WTC11 (cell line): ENCODE measurements at places on chromosomes 3 and 15.

DNA sequence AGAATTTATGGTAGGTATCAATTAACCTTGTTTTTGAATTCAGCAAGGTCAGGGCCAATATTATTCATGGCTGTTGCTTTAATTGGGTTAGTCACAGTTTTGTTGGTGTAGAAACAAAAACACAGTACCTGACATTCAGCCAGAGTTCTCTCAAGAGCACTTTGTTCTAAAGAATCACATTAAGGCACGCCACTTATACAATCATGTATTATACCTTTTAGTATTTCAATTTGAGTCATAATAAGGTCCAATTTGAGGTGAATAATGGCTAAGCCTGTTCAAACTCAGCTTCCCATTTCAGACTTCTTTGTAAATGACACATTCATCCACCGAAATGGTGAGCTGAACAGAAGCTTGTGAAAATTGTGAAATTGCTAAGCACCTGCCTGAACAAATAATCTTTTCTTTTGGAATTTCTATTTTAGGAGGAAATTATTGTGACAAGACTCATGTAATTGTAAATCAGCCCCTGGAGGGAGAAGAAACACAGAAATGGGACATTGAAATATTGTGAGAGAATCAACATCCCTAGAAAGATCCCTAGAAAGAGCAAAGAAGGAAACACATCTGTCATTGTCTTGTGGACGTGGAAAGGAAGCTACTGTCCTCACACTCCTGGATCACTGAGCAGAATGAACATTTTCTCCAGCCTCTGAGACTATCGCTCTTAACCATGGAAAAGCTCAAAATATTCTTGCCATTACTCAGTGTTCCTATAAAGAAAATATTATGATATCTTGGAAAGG is 29.3 kb downstream of the RIOX2 start:
- DNase-seq: no peak

GRCh38 chr3:105406268-105406667 is 39.6 kb downstream of the ALCAM start:
- DNase-seq: no peak

GRCh38 chr3:180188512-180189309 is 152.0 kb upstream of the PEX5L start:
- no peak for DNase-seq

- DNase-seq: no peak
Observed at GRCh38 chr3:42732829-42733459, 30.3 kb upstream of the HHATL start.

DNA sequence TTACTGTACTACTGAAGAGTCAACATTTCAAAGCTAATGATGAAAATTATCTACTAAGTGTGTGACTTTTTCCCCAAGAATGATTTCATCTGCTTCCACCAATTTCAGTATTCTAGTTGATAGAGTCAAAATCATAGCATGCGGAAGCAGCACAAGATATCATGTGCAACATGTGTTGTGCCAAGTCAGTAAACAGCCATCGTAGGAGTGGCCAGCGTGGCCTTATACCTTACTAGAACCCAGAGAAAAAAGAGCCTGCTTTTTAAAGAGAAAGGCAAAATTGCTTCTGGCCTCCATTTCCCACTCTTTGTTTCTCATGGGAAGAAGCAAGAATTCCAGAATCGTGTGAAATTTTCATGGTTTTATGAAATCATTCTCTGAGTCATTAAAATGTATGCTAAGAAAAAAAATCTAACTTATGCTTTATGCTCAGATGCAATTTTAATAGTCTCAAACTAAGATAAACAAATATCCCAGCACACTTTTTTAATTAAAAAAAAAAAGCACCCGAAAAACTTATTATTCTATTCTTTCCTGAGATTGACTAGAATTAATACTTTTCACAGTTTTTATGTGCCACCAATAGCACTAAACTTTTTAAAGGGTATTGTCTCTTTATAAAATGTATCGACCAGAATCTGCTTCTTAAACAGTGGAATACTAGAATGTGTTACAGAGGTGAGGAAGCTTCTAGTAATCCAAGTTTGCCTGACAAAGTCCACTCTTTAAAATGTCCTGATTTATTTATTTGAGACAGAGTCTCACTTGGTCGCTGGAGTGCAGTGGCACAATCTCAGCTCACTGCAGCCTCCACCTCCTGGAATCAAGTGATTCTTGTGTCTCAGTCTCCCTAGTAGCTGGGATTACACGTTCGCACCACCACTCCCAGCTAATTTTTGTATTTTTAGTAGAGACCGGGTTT is 87.3 kb downstream of the MBNL1 start:
- DNase-seq: no peak

DNA sequence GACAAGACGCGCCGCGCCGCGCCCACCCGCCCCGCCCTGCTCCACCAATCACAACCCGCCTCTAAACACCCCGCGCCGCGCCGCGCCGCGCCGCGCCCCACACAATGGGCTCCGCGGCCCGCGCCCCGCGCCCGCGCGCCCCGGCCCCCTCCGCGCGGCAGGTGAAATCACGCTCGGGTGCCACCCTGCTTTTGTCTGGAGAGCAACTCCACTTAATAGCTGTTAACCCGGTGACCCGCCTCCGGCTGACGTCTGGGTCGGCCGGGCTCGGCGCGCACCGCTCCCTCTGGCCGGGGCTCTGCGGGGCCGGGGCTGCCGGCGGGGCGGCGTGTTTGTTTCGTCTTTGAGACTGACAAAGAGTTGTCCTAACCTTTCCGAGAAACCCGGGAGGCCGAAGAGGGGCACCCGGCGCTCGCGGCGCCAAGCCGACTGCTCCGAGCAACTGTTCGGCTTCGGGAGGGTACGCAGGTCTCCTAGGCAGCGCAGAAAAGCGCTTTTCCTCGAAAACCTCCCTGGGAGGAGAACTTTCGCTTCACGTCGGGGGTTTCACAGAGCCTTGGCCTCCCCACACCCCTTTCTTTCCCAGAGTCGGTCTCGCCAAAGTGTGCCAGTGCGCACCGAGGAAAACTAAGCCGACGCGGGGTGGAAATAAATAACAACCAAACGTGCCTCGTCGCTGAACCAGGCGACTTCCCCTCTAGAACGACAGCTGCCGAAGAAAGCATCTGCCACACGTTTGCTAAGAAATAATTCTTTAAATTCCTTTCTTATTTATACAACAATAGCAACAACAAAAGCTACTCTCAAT is 518.4 kb downstream of the FOXP1 start:
- peak; percentile 73 for DNase-seq

DNA sequence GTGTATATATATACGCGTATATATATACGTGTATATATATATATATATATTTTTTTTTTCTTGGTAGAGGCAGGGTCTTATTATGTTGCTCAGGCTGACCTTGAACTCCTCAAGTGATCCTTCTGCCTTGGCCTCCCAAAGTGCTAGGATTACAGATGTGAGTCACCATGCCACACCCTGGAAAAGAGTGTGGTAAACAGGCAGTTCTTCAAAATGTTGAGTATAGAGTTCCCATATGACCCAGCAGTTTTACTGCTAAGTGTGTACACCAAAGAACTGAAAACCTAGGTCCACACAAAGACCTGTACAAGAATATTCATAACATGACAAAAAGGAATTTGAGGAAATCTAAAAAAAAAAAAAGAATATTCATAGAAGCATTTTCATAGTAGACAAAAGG is 71.8 kb upstream of the GCNT3 start:
- no peak for DNase-seq

- no peak for DNase-seq
Observed at GRCh38 chr3:37030588-37030987, 37.3 kb downstream of the MLH1 start.

- no peak for DNase-seq
Observed at GRCh38 chr3:49421890-49422378, 339 bp downstream of the AMT start.

- no peak for DNase-seq
Observed at GRCh38 chr3:40079847-40080240, 229.7 kb upstream of the EIF1B start.

DNA sequence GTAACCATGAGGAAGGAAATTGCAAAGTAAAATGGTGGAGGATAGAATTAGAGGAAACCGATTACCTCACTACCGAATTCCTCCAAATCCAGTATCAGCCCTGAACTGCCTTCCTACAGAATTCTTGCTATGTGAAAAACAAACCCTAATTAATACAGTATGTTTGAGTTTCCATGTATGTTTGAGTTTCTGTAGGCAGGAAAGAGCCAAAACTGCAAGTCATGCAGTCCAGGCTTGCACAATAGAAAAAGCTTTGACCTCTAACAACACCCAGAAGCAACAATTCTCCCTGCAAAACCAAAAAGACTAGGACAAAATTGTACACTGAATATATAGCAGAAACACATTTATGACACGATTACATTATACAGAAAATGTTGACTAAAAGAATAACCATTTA is 614.8 kb downstream of the DIPK2A start:
- DNase-seq: no peak

DNA sequence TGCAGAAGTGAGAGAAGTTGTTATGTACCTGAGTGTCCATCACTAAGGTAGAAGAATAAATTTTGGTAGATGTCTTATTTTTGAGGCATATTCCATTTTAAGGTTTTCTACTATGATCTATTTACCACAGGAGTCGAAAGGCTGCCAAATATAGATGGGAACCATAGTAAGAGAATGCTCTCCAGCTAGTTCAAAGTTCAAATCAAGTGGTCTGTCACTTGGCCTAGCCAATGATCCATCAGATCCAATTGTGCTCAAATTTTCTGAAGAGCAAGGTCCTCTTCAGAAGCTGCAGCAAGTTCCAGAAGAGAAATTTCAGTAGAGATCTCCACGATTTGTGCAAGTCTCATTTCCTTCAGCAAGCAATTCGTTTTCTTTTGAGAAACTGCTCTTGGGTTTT is 10.9 kb downstream of the PROS1 start:
- no peak for DNase-seq

DNA sequence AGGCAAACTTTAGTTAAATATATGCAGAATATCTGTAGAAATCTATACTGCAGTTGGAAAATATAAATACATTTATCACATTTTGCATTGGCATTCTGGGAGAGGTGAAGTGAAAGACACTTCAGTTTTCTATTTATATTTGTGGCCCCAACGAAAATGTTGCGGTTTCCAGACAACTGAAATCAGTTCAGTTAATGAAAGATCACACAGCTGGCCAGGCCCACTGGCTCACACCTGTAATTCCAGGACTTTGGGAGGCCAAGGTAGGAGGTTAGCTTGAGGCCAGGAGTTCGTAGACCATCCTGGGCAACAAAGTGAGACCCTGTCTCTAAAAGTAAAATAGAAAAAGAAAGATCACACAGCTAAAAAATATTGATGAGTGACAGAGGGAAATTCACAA is 11.9 kb upstream of the CLASP2 start:
- no peak for DNase-seq

DNA sequence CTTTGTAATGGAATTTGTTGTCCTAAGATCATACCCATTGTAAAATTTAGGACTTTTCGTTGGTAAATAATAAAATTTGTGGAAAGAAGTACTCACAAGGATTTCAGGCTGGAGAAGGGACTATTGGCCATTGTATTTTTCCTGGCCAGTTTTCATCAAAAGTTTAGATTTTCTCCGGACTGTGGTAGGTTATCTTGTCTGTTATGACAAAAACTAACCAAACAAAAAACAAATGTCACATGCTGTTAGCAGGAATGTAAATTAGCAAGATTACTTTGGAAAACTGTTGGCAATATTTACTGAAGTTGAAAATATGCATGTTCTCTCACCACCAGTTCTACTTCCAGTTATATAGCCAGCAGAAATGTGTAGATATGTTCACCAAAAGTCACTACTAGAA is 27.8 kb downstream of the PDE8A start:
- no peak for DNase-seq

DNA sequence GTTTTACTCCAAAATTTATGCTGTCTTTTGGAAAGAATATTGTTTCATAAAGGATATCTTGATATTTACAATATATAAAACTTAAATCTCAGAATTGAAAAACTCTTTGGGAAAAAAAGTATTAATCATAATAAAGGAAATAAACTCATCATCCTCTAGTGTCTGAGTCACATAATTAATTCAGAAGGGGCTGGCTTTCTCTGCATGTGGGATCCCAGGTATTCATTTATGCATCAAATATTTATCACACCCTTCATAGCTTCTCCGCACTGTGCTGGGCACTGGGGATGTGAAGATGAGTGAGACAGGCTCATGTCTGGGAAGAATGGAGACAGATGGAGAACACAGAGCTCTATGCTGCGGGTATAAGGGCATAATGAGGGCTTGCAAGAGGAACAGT is 65.6 kb downstream of the CCNL1 start:
- no peak for DNase-seq

- no peak for DNase-seq
Observed at GRCh38 chr3:170476291-170476690, 57.6 kb downstream of the CLDN11 start.

DNA sequence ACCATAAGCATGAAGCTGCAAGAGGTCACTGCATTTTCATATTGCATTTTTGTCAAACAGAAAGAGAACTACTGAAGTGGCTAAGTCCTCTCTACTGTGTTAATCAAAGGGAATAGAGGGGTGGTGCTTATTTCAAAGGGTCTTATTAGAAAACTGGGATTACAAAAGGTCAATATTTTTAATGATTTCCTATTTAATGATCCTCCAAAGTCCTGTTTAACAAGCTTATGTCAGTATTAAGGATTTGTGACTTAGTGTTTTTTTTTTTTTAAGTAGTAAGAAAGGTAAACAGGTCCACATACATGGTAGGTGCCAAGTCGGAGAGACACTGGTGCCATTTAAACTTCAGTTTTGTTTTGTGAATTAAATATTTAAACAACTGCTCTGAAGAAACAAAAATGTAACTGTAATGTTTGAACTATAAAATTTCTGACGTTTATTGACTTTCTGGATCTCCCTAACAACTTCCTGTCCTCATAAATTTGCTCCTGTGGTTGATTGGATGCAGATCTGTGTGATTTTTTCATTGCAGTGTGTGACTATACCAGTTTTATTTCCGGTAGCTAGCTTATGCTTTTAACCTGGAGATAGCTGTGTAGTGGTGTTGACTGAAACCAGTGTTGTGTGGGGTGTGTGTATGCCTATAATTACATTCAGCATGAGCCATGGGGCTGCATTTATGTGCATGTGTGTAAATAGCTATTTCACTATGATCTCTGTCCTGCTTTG is 8.6 kb upstream of the CACNA1D start:
- DNase-seq: no peak

DNA sequence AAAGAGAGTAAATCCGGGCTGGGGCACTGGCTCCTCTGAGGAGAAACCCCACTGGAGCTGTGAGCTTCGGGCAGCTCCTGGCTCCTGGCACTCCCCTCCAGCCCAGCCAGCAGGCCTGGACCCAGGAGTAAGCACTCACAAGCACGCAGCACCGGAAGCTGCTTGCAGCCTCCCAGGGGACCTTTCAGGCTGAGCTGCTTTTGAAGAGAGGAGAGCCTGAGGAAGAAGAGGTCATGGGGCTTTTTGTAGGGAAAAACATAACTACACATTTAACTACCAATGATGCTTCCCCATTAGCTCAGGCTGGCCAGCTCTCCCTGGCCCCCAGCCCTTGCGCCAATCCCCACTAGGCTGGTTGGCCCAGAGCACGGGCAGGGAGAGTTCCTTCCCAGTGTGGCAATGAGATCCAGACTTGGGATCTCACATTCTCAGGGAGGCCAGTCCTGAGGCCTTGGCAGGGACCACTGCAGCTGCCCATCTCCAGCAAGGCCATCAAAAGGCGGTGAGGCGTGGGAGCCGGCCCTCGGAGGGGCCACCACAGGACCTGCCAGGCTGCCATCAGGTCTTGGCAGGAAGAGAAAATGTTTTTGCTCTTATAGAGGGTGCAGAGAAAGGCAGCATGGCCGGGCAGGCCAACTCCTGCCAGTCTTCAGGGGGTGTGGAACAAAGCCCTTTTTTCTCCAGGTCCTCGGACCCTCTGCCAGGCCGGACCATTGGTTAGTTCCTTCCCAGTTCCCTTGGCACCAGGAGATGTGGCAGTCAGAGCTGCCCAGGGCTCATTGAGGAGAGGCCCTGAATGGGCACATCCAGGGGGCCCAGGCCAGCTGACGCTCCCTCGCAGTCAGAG is 41.5 kb upstream of the MFGE8 start:
- no peak for DNase-seq

- DNase-seq: no peak
Observed at GRCh38 chr15:101035611-101036010, 116.5 kb downstream of the LRRK1 start.
